Right ventricle myocardium inferior (tissue), 1 donor: ENCODE measurements at places on chromosomes 1 and 21.

DNA sequence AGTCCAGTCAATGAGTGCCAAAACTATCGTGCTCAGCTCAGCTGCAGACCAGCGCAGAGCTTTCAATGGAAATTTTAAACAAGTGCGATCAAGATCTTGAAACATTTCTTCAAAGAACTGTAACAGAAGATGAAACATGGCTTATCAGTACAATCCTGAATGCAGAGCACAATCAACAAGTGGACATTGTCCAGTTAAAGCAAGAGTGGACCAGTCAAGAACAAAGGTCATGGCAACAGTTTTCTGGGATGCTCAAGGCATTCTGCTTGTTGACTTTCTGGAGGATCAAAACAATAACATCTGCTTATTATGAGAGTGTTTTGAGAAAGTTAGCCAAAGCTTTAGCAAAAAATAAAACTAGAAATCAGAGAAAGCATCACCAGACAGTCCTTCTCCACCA, 374.2 kb downstream of the SETD4 start:
- no peak for DNase-seq

DNA sequence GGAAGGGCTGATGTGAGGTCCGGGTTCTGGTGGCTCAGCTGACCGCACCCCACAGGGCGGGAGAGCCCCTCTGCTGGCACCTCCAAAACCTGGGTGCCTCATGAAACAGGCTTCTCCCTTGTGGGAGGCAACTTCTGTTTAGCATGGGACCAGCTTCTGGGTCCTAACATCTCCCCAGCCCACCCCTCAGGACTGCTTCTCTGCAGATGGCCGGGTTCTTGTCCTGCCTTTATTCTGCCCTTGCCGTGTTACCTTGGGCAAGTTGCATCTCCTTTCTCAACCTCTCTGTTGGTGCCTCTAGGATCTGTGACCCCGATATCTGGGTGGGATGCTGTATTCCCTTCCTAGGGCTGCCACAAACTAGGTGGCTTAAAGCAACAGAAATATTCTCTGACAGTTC, 15.0 kb upstream of the TTC22 start:
- no peak for DNase-seq

- no peak for DNase-seq
Measured at GRCh38 chr1:172845865-172846264, 187.0 kb downstream of the FASLG start.

DNA sequence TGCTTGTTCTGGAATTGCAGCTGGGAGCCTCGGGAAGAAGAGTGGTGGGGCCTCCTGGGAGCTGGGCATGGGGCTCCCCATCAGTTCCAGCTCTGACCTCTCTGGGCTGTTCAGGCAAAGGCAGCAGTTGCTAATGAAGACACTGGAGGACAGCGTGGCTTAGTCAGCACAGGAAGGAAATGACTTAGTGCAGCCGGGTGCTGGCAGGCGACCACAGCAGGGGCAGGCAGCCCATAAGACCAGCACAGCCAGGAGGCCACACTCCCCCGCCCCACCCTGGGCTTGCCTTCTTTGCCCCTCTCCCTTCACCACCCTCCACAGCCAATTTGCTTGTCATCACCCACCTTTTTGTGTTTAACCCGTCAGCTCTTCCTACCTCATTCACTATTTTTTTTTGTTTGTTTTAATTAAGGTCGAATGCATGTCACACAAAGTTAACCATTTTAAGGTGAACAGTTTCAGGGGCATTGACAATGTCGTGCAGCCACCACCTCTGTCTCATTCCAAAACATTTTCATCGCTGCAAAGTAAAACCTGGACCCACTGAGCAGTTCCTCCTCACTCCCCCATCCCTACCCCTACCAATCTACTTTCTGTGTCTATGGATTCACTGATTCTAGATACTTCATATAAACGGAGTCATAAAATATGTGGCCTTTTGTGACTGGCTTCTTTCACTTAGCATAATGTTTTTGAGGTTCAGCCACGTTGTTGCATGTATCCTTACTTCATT, 10.9 kb downstream of the OLIG2 start:
- DNase-seq, result no peak

DNA sequence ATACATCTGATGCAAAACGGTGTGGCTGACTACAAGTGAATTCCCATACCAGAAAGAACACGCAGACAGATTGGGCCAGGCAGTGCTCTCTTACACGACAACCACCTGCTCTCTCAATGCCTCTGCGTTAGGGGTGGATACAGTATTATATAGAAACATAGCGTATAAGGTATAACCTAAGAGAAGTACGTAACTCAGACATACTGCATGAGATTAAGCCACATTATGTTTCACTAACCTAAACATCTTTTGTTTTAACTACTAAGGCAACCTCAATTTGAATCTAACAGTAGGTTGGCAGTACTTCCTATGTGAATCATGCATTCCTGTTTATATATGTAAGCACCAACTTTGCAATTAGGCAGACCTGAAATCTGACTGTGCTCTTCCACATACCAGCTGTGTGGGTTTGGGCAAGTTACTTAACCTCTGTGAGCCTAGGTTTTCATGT, 58.1 kb upstream of the COA6 start:
- no peak for DNase-seq

- no peak for DNase-seq
Measured at GRCh38 chr1:198595765-198596164, 43.1 kb upstream of the PTPRC start.

GRCh38 chr1:222224636-222225315, 323.1 kb downstream of the HHIPL2 start:
- DNase-seq, result no peak

DNA sequence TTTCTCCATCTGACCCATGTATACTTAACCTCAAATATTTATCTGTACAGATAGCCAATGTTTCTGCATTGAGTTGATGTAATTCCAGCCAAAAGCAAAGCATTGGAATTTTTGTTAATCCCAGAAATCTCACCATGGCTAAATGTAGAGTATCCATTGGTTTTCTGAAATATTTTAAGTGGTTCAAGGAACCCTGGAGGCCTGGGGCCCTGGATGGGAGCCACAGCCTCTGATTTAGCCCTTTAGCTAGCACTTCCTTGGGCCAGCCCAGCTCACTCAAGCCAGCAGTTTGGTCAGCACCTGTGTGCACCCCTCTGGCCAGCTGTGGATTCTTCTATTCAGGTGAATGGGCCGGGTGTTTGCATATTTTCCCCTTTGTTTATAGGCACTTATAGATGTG, 18.8 kb upstream of the EPS8L3 start:
- peak; percentile 28 for DNase-seq

- no peak for DNase-seq
Measured at GRCh38 chr1:29297450-29297849, 61.1 kb downstream of the PTPRU start.

- DNase-seq, result no peak
Measured at GRCh38 chr1:9279172-9279840, 13.4 kb upstream of the SPSB1 start.

DNA sequence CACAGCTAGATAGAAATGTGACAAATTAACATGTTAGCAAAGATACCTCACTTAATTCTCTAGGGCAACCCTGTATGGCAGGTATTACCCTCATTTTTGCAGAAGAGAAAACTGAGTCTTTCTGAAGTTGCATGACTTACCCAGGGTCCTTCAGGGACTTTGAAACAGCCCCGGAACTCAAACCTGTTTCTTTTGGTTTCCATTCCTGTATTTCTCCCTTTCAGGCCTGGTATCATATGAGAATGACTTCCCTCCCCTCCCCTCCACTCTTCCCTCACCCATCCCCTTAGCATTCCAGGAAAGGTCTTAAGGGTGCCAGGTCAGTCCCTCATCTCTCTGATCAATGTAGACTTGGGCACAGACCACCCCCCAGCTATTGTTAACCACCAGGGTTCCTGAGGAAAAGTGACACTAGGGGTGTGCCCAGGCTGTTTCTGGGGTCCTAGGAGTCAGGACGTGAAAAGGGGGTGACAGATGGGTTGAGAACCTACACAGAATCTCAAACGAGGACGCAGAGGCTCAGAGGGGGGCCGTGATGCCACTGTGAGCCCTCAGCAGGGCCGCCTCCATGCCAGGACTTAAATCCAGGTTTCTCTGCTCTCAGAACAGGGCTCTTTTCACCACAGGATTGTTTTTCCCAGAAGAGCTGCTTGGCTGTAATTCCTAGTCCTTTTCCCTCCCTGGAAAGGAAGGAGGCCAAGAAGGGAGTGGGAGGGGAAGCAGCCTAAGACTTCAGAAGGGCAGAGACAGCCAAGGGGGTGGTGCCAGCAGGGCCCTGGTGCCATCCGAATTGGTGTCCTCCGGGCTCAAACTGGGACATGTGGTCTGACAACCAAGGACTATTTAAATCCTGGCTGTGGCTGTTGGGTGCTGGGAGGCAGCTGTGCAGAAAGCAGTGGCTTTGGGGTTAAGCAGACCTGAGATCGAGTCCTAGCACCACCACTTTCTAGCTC, 2.1 kb upstream of the WASF2 start:
- DNase-seq, result no peak

DNA sequence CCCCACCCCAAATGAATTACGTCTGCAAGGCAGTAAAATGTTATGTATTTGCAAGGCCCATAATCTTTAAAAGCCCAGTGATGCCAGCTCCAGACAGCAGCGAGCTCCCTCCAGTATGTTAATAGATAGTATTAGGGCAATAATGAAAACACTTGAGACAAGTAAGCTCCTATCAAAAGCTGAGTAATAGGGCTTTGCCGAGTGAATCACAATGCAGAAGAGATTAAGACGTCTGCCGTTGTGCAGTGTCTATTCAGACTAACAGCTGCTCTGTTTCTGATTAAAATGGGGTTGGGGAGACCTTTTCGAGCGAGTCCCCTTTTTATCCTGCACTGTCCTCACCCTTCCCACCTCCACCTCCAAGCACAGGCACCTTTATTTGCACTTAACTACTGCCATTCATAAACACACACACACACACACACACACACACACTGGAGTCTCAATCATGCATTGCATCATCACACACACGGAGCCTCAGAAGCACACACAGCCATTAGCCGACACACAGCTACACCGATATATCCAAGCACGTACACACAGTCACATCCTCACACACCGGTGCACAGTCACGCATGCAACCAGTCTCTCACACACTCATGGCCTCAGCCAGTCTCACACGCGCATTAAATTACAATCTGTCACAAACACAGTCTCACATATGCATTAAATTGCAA, 46.0 kb upstream of the FOXO6 start:
- DNase-seq, result no peak

DNA sequence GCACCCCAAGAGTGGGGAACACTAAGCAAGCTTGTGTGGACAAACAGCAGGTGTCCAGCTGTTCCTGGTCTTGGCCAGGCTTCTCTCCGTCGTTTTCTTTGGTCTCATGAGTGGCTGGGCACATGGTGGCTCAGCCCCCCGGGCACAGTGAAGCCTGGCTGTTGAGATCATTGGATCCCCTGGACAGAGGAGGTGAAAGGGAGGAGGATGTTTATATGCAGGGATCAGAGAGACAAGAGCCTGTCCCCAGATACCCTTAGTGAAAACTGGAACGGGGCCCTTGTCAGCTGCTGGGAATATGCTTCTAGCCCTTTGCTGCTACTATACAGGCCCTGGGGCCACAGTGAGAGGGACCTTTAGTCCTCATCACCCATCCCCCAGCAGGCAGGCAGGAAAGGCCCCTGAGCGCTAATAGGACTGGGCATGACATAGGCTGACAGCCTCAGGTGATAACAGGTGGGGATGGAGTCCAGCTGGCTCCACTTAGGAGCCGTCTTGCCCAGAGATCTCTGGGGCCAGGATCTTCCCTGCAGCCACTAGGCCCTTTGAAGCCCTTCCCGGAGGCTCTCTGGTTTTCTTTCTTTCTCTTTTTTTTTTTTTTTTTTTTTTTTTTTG, 16.4 kb downstream of the EPHA8 start:
- no peak for DNase-seq

- no peak for DNase-seq
Measured at GRCh38 chr1:61951731-61952580, 209.7 kb downstream of the PATJ start.

DNA sequence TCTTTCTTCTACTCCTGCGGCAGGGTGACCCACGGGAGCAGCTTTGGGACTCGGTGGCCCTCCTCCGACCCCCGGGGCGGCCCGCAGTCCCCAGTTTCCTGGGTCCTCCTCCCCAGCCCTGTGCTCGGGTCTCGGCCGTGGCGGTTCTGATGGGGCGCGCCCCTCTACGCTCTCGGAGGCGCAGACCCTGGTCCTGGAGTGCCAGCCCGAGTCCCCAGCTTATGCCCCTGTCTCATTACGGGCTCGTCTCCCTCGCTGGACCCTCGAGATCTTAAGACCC, 430 bp downstream of the BTG2 start:
- DNase-seq, result peak; percentile 71

DNA sequence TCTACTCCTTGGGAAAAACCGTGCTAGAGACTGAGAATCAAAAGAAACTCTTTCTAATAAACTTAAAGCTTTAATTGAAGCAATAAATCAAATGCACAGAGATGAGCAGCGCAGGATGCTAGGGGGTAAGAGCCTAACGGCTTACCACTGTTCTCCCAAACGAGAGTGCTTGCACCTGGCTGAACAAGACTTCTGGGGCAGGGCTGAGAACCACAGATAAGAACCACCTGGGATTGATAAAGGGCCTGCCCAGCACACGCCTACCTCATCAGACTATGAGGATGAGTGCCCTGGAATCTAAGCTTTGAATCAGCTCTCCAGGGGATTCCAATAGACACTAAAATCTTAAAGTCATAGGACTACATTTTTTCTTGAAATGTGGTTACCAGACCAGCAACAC, 43.3 kb downstream of the KRTAP19-8 start:
- DNase-seq, result no peak

GRCh38 chr1:213260311-213261075, 209.5 kb downstream of the RPS6KC1 start:
- no peak for DNase-seq

- no peak for DNase-seq
Measured at GRCh38 chr21:15057285-15057684, 7.5 kb downstream of the NRIP1 start.

DNA sequence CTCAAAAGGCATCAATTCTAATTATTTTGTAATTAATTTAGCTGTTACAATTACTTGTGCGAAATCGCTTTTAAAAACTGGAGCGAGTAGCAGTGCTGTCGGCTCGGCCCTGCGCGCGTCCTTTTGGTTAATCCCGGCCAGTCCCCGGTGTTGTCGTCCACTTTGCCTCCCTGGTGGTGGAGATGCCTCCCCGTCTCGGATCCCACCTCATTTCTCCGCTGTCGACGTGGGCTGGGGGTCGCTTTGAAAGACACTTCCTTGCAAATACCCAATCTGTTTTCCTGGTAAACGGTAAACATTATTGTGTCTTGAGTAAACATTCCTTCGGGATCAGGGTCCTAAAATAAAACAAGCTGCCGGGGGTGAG, 3.7 kb downstream of the FOXD3 start:
- no peak for DNase-seq

DNA sequence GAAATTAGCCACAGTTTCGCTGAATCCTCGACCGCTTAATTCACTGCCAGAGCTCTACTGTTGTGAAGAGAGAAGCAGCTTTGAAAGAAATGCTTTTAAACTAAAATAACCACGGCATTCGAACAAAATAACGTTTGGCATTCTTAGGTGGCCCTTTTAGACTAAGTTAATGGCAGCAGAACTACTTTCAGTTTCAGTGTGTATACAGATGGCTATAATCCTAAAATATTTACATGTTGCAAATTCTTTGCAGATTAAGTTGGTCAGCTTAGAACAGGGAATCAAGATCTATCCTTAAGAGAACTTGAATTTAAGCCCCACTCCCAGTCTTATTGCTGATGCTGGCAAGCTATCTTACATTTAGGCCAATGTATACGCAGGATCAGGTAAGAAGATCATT, 62.7 kb downstream of the ADSS2 start:
- no peak for DNase-seq
